CD4-positive, alpha-beta T cell treated with Interleukin-17A for 4 hours (primary cell): ENCODE measurements at places on chromosomes 11 and 22.
A peak's percentile ranks its signal among the peaks of the same experiment; 100 is the strongest.

DNA sequence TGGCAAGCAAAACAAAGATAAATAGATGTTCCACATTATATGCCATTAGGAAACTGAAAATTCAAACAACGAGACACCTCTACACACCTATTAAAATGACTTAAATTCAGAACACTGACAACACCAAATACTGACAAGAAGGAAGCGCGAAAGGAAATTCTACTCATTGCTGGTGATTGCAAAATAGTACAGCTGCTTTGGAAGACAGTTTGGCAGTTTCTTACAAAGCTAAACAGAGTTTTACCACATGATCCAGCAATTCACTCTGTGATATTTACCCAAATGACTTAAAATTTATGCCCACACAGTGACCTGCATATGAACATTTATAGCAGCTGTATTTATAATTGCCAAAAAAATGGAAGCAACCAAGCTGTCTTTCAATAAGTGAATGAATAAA lies 232.6 kb downstream of the CASP12 start:
- no peak for DNase-seq

DNA sequence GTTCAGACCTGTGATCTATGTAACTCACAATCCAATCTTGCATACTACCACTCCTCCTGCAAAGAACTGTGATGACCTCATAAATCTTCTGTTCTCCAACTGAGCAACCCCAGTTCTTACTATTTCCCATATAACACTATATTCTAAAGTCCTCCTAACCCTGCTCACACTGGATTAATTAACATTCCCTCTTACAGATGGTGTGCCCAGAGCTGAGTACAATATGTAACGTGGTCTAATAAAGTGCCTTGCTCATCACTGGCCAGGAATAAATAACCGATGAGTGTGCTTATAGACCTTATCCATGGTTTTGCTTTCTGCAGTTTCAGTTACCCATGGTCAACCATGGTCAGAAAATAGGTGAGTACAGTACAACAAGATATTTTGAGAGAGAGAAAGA lies 28.6 kb downstream of the PRCP start:
- no peak for DNase-seq

DNA sequence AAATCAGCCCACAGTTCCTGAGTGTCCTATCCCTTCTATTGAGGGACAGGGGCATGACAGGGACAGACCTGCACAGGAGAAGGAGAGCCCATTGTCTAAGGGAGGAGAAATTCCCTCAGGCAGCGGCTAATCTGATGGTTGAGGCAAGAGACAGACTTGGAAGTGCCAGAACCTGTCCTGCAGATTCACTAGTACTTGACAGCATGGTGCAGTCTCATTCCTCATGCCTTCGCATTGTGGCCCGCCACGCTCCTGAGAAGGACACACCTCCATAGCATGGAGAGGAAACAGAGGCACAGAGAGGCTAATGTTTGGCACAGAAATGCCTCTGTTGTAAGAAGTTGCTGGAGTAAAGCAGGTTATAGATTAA lies 3.2 kb downstream of the P2RY6 start:
- DNase-seq: no peak

GRCh38 chr11:9003573-9004182 lies at the start of gene NRIP3:
TSS of gene NRIP3 (minus strand) at chr11:9004001. CDS start at chr11:9003935, 66 bp downstream.
- DNase-seq: peak; percentile 84

GRCh38 chr11:74444173-74444826 lies 23.0 kb downstream of the KCNE3 start:
- DNase-seq: no peak

- DNase-seq: no peak
Measured at GRCh38 chr22:44538051-44538450, 40.0 kb upstream of the RTL6 start.
